Astrocyte of the spinal cord (primary cell): ENCODE measurements at places on chromosomes 13 and 19.

GRCh38 chr19:44687888-44688287 lies 11.1 kb upstream of the CEACAM16 start:
- no peak for DNase-seq

DNA sequence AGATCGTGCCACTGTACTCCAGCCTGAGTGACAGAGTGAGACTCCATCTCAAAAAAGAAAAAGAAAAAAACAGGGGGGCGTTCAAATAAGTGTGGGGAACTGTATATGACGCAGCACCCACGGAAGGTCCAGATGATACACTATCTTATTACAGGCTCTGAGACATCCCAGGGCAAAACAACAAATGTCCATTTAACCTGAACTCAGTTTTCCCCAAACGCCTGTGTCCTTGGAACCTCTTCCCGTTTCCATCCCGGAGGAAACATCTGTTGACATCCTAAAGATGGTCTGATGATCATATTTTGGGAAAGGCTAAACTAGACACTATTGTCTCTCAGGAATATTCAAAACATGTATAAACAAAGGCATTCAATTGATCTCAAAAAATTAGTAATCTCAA lies 72.4 kb downstream of the COL4A1 start:
- no peak for DNase-seq

DNA sequence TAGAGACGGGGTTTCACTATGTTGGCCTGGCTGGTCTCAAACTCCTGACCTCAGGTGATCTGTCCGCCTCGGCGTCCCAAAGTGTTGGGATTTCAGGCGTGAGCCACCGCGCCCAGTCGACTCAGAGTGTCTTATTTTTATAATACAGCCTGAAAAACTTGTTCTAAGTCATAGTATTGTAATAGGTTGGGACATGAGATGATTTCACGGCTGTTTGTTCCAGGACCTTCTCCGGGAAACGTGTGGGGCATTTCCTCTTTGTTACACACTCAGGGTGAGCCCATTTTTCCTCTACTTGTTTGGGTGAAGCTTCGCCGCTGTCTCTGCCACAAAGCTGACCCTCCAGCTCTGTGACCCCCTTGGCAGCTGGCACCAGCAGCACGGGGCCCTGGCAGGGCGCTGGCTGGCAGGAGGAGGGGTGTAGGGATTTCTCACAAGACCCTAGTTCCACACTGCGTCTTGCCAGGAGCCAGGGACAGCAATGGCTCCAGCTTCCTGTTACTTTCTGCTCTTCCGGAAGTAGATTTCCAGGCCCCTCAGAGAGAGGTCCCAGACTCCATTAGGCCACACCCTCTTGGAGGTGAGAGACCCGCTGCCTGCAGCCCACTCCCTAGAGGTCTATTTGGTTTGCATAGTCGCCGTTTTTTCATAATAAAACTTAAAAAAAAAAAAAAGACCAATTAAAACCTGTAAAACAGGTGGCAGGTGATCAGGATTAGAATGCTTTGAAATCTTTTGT lies 15.6 kb downstream of the FGF21 start:
- DNase-seq = no peak

- no peak for DNase-seq
Observed at GRCh38 chr13:111532111-111532510, 211.7 kb downstream of the TEX29 start.

DNA sequence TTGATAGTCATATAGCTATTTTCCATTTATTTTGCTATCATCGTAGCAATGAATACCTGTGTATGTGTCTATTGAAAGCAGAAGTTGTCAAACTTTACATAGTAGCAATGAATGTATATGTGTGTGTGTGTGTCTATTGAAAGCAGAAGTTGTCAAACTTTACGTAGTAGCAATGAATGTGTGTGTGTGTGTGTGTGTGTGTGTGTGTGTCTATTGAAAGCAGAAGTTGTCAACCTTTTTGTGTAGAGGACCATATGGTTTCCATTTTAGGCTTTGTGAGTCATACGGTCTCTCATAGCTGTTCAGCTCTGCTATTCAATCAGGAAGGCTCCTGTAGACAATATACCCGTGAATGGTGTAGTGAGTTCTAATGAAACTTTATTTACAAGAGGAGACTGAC lies 20.8 kb downstream of the NLRP4 start:
- DNase-seq = no peak

GRCh38 chr13:38045278-38046048 lies 175.9 kb upstream of the TRPC4 start:
- DNase-seq = peak; percentile 37

DNA sequence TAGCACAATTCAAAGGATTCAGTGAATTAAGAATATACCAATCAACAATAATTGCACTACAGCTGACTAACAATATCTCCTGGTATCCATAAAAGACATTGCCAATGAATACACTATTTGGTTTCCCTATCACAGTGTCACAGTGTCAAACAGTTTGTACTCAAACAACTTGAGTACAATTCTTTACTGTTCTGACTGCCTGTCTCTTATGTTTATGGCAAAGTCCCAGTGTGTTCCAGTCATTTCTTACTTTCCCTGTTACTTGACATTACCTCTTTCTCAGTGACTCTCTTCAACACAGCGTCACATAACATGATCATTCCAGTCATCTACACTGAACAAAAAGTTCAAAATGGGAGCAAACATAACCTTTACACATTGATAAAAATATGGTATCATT lies 21.2 kb upstream of the RNASEH2B start:
- no peak for DNase-seq

- DNase-seq = no peak
Observed at GRCh38 chr19:38696729-38697055, 47.6 kb downstream of the CAPN12 start.

- DNase-seq = no peak
Observed at GRCh38 chr19:48614436-48615230, at the start of gene FAM83E. Gene FAM83E, minus strand, starts transcription at chr19:48615076. Its CDS starts 1,704 bp downstream, at chr19:48613372.

DNA sequence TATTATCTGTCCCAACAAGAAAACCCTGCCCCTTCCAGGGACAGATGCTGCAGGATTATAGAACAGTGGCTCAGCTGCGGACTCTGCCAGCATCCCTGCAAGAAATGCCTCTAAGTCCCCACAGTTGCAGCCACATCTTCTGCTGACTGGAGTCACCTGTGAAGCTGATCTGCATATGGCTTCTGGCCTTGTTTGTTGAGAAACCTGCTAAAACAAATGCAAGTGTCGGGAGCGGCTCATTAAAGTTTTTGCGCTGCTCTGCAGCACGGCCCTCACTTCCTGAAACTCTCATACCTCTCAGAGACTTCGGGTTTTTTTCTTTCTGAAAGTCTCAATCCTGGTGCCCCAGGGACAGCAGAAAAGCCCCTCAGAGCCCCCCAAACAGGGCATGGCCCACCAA lies 725.0 kb downstream of the UQCRFS1 start:
- no peak for DNase-seq

GRCh38 chr19:664913-665443 lies 2.0 kb upstream of the RNF126 start:
- peak; percentile 76 for DNase-seq

GRCh38 chr13:60370343-60370742 lies 26.7 kb upstream of the TDRD3 start:
- DNase-seq = no peak

GRCh38 chr19:2755448-2755705 lies 15.6 kb upstream of the SLC39A3 start:
- no peak for DNase-seq

DNA sequence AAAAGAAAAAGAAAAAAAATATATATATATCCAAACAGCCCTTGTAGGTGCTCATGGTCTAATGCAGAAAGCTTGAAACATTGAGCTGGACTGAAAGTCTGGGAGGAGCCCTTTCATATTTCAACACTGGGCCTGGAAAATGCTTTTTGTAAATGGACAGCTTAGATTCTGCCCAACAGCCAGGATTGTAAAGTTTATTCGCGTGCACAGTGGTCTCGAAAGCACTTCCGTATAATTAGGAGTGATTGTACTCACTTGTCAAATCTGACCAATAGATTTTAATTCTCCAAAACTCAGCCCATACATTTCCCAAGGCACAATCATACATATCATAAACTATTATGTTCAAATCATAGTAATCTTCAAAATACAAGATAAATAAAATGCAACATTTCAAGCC lies 260.1 kb downstream of the COL4A1 start:
- DNase-seq = no peak

- no peak for DNase-seq
Observed at GRCh38 chr13:41941174-41941573, 19.7 kb downstream of the VWA8 start.

DNA sequence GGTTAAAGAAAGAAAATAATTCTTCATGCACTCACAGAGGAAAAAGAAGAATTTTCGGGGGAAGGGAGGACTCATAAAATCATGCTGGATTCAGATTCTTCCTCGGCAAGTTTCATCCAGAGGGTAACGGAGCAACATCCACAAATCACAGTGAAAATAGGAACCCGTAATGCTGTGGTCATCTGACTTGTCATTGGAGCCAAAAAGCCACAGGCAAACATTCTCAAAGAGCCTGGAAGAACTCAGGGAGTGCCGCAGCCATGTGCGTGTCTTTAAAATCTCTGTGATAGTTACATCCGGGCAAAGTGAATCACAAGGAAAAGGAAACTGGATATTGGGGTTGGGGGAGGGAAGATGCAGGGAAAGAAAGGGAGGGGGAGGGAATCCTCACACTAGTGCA lies 33.0 kb upstream of the VSTM2B start:
- DNase-seq = no peak

- no peak for DNase-seq
Observed at GRCh38 chr13:60351855-60352615, 45.0 kb upstream of the TDRD3 start.

DNA sequence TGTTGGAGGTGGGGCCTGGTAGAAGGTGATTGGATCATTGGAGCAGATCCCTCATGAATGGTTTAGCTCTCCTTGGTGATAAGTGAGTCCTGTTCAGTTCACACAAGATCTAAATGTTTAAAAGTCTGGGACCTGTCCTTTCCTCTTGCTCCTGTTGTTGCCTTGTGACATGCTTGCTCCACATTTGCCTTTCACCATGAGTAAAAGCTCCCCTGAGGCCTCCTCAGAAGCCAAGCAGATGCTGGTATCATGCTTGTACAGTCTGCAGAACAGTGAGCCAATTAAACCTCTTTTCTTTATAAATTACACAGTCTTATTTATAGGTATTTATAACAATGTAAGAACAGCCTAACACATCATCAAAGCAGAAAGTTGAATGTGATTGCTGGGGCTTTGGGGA lies 24.2 kb upstream of the RFC3 start:
- no peak for DNase-seq

DNA sequence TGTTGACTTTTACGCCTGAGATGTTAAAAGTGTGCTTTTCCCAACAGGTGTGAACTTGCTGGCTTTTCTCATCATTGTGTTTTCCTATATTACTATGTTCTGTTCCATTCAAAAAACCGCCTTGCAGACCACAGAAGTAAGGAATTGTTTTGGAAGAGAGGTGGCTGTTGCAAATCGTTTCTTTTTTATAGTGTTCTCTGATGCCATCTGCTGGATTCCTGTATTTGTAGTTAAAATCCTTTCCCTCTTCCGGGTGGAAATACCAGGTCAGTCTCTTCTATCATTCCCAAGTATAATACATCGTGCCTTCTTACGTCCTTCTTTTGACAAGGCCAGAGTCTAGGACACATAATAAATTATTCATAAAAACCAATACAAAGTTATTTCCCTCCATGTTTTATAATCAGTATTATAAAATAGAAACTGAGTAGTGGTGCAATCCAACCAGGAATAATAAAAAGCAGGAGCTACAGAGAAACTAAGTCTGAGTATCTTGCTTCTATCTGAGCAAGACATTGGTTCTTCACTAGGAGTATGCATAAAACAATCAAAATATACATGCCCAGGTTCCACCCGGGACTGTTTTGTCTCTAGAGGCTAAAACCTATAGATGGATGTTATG lies 57.9 kb downstream of the RXFP2 start:
- peak; percentile 57 for DNase-seq

- no peak for DNase-seq
Observed at GRCh38 chr19:28067882-28068281, 1145.1 kb downstream of the UQCRFS1 start.

GRCh38 chr13:112822851-112823250 lies 133.0 kb downstream of the ATP11A start:
- DNase-seq = no peak

DNA sequence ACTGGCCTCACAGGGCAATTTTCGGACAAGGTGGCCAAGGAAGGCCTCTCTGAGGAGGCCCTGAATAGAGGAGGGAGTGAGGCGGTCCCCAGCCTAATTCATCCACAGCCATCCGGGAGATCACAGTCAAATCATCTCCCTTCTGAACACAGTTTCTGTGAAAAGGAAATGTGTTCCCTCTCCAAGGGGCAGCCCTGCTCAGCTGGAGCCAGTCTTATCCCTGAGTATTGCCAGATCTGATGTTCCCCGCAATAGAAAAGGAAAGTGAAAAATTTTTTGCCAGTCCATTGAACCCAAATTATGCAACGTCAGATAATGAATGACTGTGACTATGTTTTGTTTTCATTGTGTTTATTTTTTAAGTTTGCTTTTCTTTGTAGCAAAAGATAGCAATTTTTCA lies 125.9 kb downstream of the SIPA1L3 start:
- DNase-seq = peak; percentile 52

DNA sequence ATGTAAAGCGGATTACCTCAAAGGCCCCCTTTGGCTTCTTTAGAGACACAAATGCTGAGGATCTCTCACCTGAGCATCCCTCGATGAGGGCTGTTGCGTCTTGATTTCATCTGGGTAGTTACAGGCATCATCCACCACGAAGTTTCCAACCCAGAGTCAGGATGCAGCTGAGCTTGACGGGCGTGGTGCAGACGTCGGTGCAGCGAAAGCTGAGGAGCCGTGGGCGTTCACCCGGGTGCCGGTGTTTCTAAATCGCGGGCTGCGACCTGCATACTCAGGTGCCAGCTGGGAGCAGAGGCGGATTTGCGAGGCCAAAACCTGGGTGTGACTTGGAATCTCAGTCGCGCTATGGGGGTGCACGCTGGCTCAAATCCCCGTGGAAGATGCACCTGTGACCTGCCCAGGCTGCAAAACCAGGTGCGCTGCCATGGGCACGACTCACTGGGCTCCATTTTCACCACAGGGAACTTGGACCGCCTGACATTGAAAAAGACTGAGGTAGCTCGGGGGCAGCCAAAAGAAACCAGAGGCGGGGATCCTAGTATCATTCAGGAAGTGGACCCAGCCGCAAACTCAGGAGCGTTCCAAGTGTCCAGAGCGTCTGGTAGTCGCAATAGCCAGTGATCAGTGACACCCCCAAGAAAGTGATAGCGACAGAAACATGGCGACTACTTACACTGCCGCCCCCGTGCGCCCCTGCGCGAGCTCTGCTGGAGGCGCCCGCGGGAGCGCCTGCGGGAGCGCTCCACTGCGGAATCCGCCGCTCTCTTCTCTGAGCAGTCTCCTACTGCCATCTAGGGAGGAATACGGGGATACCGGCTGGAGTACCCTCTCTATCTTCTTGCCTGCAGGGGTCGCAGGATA lies 36.4 kb upstream of the IGFL4 start:
- DNase-seq = peak; percentile 85
